ENCODE measurements at places on chromosomes 12 and 14.

DNA sequence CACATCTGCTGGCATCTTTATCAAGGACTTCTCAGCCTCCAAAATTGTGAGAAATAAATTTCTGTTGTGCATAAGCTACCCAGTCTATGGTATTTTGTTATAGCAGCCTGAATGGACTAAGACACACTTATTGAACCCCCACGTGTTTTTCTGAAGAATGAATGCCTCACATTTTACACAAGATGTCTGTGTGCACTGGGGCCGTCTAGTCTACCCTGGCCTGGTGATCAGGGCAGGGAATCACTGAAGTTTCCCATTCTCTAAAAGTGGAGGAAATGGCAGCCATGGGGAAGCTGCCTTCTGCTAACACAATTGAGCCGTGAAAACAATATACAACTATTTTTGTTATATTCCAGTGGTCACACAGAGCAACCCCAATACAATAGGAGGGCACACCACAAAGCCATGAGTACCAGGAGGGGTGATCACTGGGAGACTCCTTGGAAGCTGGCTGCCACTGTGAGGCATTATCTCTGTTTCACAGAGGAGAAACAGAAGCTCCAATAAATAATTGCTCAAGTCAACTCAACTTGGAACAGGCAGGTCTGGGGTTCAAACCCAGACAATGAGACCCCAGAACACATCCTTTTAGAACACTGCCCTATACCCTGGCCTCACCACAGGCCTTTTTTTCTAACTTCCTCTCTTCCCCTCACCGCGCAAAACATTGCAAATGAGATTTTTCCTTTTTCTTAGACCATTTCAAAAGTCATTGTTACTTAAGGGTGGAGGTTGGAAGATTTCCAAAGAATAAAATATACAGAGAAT lies 18.3 kb upstream of the LTA4H start:
- no peak for DNase-seq

DNA sequence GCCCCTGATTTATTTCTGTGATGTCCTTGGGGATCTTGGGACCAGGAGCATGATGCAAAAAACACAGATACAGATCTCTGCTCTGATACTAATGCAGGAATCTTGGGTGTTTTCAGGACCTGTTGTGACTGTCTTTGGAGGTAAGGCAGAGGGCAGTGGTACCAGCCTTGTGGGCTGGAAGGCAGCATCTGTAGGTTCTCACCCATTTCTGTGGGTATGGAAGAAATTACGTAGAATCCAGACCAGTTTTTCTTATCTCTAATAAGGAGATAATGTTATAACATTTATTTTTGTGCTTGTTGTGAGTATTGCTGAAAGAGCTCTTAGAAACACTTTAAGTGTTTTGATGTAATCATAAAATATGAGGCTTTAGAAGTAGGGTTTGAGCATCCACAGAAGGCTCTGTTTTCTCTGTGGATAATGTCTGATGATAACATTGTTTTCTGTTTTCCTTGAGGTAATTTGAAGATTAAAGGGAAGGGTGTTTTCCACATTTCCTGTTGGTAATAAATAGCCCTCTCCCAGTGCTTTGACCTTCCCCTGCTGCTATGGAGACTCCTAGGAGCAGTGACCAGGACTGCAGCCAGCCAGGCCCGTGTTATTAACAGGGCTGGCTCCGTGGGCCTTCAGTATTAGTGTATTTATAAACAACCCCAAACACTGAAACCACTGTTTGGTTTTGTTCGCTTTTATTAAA lies 9.4 kb upstream of the DCP1B start:
- DNase-seq = no peak

DNA sequence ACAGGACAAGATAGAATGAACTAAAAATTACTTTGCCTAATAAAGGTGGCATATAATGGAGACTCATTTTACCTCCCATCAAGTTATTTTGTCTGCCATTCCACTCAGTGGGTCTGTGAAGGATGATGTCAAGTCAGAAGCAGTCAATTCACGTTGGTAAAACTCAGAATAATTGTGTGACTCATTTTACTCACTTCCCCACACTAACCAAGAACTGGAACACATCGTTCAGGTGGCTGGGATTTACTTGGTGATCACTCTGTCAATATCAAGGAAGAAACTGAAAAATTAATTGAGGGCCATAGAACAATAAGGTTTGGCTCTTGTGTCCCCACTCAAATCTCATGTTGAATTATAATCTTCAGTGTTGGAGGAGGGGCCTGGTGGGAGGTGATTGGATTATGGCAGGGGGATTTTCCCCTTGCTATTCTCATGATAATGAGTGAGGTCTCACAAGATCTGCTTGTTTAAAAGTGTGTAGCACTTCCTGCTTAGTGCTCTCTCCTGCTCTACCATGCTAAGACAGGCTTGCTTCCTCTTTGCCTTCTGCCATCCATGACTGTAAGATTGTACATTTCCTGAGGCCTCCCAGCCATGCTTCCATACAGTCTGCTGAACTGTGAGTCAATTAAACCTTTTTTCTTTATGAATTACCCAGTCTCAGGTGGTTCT lies 35.7 kb upstream of the GTF2A1 start:
- no peak for DNase-seq

- no peak for DNase-seq
Measured at GRCh38 chr12:3523728-3524127, 32.7 kb downstream of the PRMT8 start.

GRCh38 chr12:3106579-3106978 lies 29.4 kb downstream of the TSPAN9 start:
- no peak for DNase-seq

- no peak for DNase-seq
Measured at GRCh38 chr12:69007101-69007854, 74.3 kb upstream of the CPM start.

DNA sequence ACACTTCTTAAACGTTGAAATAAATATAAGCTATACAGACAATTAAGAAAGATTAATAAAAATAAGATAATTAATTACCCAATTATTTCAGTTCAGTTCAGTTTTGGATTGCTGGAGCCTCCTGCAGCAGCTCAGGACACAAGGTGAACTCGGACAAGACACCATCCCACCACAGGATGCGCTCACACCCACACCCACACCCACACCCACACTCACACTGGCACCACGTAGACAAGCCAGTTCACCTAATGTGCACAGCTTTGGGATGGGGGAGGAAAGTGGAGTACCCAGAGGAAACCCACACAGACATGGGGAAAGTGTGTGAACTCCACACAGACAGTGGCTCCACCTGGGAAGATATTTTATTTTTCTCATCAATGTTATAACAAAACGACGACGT lies 32.1 kb downstream of the EMP1 start:
- DNase-seq = no peak

DNA sequence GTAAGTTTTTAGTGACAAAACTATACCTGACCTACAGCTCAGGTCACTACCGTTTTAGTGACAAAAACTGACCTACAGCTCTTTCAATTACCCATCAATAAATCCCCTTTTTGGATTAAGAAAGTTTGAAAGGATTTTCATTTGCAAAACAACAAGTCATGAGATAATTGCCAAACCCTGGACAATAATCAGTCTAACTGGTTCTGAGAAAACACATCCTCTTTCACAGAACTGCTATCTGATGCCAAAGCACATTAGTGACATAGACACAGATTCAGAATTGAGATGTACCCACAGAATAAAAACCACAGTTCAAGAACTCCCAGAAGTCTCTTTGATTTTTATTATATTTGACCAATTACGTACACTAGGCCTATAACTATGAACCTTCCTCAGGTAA lies 126.0 kb upstream of the COCH start:
- DNase-seq = no peak

- no peak for DNase-seq
Measured at GRCh38 chr14:23123419-23123818, 4.4 kb upstream of the CEBPE start.
